ENCODE measurements at places on chromosomes 5 and 9.

GRCh38 chr5:110852053-110852452 is 113.2 kb downstream of the SLC25A46 start:
- DNase-seq, result no peak

DNA sequence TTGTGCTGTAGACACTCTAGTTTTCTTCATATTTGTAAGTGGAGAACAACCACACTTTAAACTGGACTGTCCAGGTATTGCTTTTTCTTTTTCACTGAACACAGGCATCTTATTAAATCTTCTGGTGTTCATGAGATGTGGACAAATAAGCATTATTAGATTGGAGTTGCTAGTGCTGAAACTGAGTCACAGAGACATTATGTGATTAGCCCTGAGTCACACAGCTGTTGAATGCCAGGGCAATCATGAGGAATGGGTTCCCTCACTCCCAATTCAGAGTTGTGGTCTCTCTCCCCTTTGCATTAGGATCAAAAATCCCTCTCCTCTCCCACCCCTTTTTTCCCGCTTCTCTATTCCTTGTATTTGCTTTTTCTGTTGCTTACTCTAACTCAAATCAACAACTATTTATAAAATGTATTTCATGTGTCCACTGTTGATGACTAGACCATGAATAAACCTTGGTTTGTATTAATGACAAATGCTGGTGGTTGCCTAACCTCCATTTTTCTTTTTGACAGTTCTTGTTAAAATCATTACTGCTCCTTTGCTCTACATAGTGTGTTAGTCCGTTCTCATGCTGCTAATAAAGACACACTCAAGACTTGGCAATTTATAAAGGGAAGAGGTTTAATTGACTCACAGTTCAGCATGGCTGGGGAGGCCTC is 738.2 kb downstream of the BRINP1 start:
- no peak for DNase-seq

DNA sequence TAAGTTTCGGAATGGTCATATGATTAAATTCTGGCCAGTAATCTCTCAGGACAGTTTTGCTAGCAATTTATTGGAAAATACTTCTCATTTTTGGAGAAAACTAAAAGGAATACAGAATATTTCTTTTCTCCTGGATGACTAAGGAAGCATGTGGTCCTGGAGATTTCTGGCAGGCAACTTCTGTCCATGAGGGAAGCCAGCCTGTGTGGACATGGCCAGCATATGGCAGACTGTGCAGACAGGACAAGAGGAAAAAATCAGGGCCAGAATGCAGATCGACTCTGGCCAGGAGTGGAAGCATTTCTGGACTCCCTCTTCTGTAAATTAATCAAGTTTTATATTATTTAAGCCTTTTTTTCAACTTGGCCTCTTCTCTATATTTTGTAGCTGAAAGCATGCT is 100.4 kb upstream of the CDH18 start:
- no peak for DNase-seq

DNA sequence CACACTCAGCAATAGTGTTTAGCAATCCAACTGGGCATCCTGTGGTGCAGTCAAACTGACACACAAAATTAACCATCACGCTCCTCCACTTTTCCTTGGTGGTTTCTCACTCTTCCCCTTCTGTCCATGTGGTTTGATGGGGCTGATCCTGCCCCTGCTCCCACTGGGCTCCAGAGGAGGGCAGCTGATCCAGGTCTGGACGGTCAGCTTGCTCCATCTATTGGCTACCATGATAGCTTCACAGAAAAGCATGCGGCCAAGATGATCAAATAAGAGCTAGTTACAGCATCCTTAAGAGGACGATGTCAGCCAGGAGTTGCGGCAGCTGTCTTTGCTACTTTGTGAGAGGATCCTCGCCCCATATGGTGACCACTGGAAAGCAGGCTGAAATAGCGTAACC is 29.6 kb upstream of the RANBP17 start:
- DNase-seq, result no peak

DNA sequence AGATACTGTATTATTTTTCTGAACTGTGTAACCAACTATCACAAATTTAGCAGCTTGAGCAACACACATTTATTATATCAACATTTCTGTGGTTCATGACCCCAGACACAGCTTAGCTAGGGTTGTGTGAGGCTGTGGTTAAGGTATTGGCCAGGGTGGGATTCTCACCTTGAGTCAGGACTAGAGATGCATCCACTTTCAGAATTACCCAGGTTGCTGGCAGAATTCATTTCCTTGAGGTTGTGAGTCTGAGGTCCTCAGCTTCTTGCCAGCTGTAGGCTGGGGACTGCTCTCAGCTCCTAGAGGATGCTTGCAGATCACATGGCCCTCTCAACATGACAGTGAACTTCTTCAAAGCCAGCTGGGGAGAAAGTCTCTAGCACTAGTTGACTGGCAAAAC is 122.5 kb upstream of the RASGRF2 start:
- no peak for DNase-seq

- no peak for DNase-seq
Measured at GRCh38 chr5:144864118-144864517, 693.4 kb downstream of the KCTD16 start.

DNA sequence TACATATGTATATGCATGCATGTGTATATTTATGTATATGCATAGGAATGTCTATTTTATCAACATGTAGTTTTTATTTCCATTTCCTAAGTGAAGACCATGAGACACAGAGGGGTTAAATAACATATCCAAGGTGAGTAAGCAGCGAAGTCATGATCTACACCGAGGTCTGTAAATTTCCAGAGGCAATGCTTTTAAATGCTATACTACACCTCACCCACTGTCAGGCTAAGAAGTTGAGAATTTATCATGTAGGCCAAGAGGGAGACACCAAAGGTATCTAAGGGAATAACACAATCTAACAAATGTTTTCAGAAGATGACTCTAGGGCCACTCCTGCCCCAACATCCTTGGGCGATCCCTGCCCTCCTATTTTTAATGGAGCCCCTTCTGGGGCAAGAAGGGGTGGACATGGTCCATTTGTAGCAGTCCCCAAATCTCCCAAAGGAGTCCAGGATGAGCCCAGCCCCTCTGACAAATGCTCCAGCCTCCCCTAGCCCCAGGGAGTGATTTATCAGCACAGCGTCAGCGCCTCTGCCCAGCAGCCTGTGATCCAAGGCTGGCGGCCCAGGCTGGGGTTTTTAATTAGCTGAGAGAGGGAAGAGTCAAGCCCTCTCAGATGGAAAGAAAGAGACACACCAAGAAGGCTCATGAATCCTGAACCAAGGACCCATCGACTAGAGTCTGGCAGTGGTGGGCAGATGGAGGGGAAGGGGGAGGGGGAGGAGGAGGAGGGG is 339.9 kb downstream of the ASTN2 start:
- no peak for DNase-seq

DNA sequence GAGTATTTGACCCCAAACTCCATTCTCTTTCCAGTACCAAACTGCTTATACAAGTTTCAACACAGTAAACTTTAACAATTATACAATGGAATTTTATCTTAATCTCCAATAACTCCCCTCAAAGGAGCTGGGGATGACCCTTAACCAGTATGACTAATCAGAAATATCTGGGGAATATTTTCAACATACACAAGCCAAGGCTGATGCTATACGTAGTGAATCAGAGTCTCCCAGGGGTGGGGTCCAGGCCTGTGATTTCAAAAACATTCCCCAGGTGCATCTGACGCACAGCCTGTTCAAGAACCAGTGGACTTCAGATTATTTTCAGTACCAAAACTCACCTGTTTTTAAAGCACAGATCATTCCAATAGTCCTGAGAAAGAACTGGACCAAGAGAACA is 11.8 kb upstream of the SEMA5A start:
- no peak for DNase-seq

GRCh38 chr5:64794053-64794770 is 25.5 kb downstream of the CWC27 start:
- no peak for DNase-seq

GRCh38 chr5:158430166-158430797 is 571.3 kb upstream of the CLINT1 start:
- no peak for DNase-seq

DNA sequence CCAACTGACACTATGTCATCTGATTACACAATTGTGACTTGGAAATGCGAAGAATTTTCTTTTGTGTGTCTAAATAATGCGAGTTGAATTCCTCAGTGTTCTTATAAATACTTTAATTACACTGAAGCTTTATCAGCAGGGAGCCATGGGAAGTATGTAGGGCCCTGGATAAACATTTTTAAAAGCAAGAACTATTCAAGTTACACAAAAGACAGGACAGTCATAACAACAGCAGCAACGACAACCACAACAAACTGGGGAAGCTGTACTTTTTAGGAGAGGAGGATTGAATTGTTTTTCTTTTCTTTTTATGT is 250.3 kb upstream of the ZNF608 start:
- DNase-seq, result no peak

DNA sequence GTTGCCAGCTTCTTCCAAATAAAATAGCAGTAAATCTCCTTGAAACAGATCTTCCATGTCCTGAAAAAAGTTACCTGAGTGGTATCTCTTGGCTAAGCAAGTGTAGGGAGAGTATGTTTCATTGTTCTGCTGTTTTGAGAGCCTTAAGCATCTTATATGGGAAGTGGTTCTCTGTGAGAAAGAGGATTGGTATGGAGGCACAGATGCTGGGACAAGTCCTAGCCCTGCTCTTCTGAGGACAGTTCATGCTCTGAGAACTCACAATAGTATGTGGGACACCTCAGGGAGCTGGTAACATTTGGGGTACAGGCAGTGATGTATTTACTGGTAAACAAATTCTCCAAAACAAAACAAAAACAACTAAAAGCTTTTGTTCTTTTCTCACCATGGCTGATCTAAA is 2.0 kb downstream of the PPP3R2 start:
- DNase-seq, result no peak

DNA sequence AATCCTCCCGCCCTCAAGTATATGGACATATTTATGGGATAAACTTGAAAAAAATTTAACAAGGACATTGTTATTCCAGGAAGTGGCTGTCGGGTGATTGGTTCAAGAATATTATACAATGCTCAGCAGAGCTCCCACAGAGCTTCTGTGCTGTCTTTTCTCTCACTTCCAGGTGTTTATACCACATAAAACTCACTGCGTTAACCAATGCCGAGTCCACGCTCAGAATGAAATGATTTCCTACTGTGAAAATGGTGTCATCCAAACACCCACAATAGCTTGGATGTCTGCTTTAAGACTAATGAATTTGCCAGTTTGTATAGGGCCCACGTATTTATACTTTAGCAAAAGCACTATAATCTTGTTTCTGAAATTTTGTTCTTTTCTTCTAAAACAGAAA is 368.2 kb downstream of the NDUFS4 start:
- DNase-seq, result no peak

- peak; percentile 93 for DNase-seq
Measured at GRCh38 chr9:94157050-94157801, 73.0 kb downstream of the PTPDC1 start.

DNA sequence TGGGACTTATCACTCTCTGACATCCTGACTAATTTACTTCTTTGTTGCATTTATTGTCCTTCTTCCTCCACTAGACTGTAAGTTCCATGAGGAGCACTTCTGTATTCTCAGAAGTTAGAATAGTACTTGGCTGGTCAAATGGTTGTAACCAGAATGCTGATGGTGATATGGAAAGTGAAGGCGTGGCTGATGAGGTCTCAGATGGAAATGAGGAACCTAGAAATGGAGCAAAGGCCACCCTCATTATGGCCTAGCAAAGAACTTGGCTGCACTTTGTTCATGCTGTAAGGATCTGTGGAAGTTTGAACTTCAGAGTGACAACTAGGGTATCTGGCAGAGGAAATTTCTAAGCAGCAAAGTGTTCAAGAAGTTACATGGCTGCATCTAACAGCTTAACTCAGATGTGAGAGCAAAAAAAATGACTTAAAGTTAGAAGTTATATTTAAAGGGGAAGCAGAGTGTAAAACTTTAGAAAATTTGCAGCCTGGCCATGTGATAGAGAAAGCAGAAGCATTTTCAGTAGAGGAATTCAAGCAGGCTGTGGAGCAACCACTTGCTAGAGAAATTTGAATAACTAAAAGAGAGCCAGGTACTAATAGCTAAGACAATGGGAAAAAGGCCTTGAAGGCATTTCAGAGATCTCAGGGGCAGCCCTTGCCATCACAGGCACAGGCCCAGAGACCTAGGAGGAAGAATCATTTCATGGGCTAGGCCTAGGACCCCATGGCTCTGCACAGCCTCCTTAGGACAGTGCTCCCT is 14.9 kb upstream of the SLC22A5 start:
- no peak for DNase-seq

- DNase-seq, result peak; percentile 39
Measured at GRCh38 chr9:128026255-128026772, 40.8 kb downstream of the NAIF1 start.

DNA sequence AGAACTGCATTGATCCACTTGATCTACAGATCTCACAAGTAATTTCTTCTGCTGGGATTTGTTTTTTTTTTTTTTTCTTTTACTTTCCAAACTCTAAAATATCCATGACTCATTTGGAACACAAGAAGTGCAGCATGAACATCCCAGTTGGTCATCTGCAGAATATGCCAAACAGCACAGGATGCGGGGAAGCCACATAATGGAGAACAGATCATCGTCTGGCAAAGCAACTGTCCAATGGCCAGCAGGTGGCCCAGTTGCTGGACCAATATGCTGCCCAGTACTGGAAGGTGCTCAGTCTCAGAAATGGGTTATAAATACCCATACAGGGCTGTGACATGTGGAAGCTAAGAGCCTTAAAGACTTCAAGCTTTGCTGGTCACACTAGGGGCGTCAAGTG is 221.3 kb upstream of the TAS2R1 start:
- no peak for DNase-seq

GRCh38 chr5:1282131-1282992 is 12.5 kb downstream of the TERT start:
- no peak for DNase-seq

DNA sequence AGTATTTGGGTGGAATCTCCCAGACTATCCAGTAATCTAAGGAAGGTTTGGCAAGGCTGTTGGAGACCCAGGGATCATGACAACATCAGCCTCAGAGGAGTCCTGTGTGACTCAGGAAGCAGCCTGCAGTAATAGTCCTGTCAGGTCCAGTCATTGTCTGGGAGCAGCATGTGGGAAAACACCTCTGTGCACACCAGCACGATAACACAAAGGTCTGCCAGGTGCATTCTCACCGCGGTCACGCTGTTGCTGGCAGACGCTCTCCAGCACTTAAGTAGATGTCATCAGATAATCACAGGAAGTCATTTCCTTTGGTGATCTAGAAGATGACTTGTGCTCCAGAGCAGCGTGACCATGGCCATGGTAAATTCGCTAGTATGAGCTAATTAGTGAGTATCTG is 99.2 kb upstream of the IQGAP2 start:
- DNase-seq, result no peak
